ENCODE measurements at places on chromosomes 2 and 18. TPM values are rescaled to one million over a fixed set of nuclear protein-coding genes. Genes with fewer than 3 reads are reported as not detected.

- ATAC-seq: no peak
Measured at GRCh38 chr2:156908825-156909224, 348.7 kb upstream of the GALNT5 start.

GRCh38 chr2:28613186-28613585 is 117.3 kb downstream of the PLB1 start:
- ATAC-seq: no peak

The ZBTB7C gene
- 13.1 TPM for total RNA-seq

The FLACC1 gene
- total RNA-seq: 1.1 TPM

- ATAC-seq: no peak
Measured at GRCh38 chr18:77052983-77053309, 79.6 kb downstream of the MBP start.

- no peak for ATAC-seq
Measured at GRCh38 chr2:67702284-67702683, 305.2 kb downstream of the ETAA1 start.

DNA sequence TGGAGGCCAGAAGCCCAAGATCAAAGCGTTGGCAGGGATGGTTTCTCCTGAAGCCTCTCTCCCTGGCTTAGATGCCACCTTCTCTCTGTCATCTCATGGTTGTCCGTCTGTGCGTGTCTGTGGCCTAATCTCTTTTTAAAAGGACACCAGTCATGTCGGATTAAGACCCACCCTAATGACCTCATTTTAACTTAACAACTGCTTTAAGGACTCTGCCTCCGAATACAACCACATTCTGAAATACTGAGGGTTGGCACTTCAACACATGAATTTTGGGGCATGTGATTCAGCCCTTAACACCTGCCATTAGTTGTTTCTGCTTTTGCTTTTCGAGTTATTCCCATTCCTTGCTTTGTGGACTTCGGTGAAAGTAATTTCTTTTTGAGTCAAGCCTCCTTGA is 97.8 kb upstream of the SMIM21 start:
- no peak for ATAC-seq

The POTEI gene
- total RNA-seq: 0.04 TPM

DNA sequence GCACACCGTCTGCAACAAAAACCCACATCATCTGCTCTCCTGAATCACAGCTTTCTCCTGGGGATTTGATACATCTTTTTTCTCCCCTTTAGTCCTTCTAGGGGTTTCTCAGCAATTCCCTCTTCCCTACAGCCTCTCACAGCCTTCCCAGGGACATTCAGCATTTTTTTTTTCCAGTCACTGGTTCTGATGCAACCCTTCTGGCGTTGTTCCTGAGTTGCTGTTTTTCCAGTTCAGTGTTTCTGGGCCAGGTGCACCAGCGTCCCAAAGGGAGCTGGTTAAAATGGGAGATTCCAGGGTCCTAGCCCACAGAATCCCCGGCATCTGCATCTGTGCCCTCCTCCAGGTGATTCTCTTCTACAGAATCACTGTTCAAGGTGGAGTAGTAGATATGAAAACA is 36.1 kb downstream of the ADCY3 start:
- ATAC-seq: peak; percentile 72

DNA sequence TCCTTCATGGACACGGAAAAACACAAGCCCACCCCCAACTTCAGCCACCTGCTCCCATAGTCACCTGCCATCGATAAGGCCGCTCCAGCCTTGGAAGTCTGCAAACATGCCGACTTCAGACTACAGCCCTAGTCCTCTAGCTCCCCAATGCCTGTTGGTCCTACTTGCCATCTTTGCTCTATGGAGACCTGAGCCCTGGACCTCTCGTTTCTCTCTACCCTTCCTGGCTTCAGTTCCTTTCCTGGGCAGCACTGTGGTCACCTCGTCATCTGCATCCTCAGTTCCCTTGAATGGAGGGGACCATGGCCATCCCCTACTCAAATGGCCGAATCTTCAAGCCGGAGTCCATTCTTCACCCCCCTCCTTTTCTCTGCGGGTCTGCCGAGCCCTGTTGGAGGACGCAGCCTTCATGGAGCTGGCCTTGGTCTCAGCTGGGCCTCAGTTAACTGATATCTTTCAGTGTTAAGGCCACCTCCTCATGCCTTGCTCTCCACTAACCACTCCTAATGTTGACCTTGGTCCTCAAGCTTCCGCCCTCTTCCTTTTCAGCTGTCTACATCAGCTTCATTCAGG is 47.7 kb upstream of the GBX2 start:
- ATAC-seq: no peak

DNA sequence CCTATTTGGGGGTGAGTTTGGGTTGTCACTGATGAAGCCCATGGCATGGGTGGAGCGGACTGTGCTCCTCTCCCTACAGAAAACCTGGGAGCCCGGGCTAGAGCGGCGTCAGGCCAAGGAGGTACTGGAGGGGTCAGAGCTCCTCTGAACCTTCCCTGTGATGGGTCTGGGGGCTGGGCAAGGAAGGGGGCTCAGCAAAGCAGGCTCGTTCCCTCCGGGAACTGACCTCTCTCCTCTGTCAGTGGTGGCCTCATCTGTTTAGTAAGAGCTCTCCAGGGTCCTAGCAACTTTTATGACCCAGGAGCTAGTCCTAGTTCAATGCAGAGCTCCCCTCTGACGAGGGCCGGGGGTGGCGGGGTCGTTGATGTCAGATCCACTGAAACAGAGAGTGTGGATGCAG is 62.4 kb upstream of the OTOF start:
- ATAC-seq: no peak

- no peak for ATAC-seq
Measured at GRCh38 chr18:48729404-48729803, 190.6 kb downstream of the CTIF start.

- no peak for ATAC-seq
Measured at GRCh38 chr2:54735636-54736035, 12.2 kb downstream of the EML6 start.

DNA sequence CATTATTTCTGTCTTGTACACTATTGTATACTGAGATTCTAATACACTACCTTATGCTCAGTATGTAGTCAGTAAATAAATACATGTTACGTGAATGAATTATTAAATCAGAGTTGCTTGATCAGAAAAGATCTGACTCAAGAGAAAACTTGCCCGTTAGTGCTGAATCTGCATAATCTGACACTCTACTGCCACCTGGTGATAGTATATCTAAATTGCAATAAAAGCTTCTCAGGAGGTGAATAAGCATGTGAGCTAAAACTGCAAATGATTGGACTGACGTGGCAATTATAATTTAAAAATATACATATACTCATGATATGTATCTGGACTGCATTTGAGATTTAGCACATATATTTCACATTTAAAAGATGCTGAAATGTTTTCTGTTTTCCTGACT is 70.4 kb downstream of the KIAA1328 start:
- no peak for ATAC-seq

DNA sequence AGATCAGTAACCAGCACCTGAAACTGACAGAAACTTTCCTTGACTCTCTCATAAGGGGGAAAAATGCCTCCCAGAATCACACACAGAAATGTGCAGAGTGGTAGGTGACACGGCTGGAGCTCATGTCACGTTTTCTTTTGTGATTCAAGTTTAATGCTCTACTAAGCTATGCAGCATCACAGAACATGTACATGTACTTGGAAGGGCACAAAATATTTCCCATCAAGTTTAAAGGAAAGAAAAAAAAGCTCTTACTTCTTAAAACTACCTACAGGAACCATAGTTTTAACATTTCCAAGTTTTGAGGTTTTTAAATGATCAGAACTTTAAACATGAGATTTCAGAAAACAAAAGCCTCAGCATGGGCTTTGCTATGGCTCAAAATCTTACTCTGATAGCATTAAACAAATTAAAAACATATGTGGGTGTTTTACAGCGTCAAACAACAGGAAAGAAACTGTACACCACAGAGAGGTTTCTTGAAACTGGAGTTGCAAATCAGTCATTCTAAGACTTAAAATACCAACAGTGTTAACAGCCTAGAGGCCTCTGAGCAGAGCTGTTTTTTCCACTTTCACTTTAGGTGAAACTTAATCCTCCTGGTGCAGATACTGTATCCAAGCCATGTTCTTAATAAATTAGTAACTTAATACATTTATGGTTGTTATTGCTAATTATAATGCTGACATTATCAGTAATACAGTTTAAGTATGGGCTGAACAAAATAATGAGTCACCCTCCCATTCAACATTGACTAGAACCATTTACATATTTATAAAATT is 30.1 kb downstream of the MBP start:
- ATAC-seq: no peak

DNA sequence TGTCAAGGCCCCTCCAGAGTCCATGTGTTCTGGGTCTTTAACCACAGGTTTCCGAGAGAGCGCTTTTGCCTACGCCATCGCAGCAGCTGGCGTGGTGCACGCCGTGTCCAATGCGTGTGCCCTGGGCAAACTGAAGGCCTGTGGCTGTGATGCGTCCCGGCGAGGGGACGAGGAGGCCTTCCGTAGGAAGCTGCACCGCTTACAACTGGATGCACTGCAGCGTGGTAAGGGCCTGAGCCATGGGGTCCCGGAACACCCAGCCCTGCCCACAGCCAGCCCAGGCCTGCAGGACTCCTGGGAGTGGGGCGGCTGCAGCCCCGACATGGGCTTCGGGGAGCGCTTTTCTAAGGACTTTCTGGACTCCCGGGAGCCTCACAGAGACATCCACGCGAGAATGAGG is 9.3 kb downstream of the WNT10A start:
- ATAC-seq: no peak

DNA sequence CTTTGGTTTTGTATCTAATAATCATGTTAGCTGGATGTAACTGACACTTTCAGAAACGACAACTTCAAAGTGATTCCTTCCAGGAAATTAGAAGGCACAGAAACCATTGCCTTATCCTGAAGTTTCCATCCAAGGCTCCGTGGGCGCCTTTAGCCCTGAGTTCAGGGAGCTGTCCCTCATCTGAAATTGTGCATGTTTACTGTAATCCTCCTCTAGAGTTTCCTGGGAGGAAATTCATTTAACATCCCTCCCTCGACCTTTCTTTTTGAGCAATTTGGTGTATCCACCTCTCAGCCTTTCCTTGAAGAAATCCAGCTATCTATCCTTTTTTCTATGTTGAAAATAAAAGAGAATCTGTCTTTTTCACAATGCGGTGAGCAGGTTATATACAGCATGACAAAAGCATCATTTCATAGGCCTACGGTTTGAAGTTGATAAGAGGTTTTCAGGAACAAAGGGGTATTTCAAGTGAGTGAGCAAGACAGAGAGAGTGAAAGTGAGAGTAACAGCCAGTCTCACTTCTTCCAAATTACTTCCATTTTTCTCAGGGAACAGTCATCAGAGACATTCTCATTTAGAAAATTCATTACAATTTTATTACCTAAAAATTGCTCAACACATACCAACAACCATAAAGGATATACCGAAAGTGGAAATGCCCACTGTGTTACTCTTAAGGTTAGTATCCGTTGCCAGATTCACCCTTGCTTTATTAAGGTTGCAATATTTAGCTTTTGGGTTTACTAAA is 167.3 kb downstream of the MREG start:
- ATAC-seq: peak; percentile 21

GRCh38 chr2:45275806-45276205 is 266.6 kb upstream of the SIX2 start:
- no peak for ATAC-seq

The SERPINB5 gene
- not detected for total RNA-seq

The EHD3 gene
- 5.8 TPM for total RNA-seq

The PIKFYVE gene
- 24.5 TPM for total RNA-seq

The RUFY4 gene
- total RNA-seq: not detected

- ATAC-seq: no peak
Measured at GRCh38 chr2:10659898-10660568, 29.7 kb downstream of the NOL10 start.

All from gastroesophageal sphincter (tissue), 4 donors.